Left ventricle myocardium superior (tissue), 1 donor: ENCODE measurements at places on chromosomes 4 and X. TPM values are rescaled to one million over a fixed set of nuclear protein-coding genes. Genes with fewer than 3 reads are reported as not detected.

Gene RNF212
- 0.62 TPM for total RNA-seq

Gene WNK3
- 0.92 TPM for total RNA-seq

Gene COX7B2
- not detected for total RNA-seq

Gene DCAF12L1
- not detected for total RNA-seq

Gene F9
- total RNA-seq: not detected

Gene LONRF3
- total RNA-seq: 4.2 TPM

Gene VEGFC
- total RNA-seq: 6.9 TPM

Gene GC
- total RNA-seq: not detected

Gene DMRTC1
- total RNA-seq: not detected

Gene S100G
- not detected for total RNA-seq

Gene DCHS2
- not detected for total RNA-seq

Gene RHOH
- 0.67 TPM for total RNA-seq

Gene MAMLD1
- 2.3 TPM for total RNA-seq

Gene MID1IP1
- total RNA-seq: 50.9 TPM

Gene DUX4
- not detected for total RNA-seq

Gene DCAF12L2
- 0.10 TPM for total RNA-seq

Gene RPA4
- total RNA-seq: 0.22 TPM

Gene HGFAC
- total RNA-seq: 0.67 TPM
